Erythroblast (primary cell): ENCODE measurements at places on chromosomes 2 and 18.
A peak's percentile ranks its signal among the peaks of the same experiment; 100 is the strongest.

DNA sequence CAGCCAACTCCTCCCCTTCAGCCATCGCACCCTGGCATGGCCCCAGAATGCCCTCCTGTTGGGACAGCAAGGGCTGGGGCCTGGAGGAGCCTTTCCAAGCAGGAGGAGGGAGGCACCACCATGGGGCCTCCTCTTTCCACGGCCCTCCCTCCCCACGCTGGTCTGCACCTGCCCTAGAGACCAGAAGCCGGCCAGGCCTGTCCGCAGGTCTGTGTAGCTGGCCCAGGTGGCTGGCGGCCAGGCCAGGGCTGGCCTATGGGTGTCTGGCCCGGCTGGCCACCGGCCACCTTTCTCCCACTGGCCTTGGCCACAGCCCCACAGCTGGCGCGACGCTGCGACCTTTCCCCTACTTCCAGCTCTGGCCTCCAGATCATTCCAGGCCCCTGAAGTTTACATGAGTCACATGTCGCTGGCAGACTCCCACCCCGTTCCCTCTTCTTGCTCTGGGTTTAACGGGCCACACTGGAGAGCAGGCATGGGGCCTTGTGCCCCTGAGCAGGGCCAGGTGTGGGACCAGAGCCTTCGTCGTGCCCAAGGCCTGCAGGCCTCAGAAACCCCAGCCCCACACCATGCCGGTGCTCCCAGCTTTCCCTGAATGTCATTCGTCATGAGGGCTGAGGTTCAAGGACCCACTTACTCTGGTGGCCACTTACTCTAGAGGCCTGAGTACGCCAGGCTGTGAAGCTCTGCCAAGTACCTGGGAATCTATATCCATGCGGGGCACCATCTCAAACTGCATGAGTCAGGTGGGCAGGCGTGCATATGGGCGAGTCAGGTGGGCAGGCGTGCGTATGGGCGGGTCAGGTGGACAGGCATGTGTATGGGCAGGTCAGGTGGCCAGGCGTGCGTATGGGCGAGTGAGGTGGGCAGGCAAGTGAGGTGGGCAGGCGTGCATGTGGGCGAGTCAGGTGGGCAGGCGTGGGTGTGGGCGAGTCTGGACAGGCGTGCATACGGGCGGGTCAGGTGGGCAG, 33.3 kb upstream of the KLF11 start:
- no peak for DNase-seq

- DNase-seq, result no peak
Measured at GRCh38 chr18:27863780-27864430, 313.0 kb downstream of the CDH2 start.

DNA sequence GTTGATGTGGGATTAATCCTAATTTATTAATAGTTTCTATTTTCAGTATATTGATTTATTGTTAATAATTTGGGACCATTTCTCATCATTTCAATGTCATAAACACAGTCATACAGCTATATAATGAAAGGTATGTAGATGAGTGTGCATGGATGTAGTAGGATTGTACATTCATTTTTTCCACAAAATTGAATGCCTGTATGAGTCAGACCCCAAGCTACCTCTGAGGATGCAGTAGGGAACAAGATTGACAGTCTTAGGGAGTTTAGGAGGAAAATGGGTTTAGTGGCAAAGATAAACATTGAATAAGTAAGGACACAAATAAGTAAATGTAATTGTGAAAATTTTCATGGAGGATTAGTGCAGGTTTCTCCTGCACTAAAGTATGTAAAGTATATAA, 14.1 kb upstream of the TMEFF2 start:
- DNase-seq, result no peak

GRCh38 chr18:55300421-55300935, 287.5 kb downstream of the TCF4 start:
- no peak for DNase-seq

DNA sequence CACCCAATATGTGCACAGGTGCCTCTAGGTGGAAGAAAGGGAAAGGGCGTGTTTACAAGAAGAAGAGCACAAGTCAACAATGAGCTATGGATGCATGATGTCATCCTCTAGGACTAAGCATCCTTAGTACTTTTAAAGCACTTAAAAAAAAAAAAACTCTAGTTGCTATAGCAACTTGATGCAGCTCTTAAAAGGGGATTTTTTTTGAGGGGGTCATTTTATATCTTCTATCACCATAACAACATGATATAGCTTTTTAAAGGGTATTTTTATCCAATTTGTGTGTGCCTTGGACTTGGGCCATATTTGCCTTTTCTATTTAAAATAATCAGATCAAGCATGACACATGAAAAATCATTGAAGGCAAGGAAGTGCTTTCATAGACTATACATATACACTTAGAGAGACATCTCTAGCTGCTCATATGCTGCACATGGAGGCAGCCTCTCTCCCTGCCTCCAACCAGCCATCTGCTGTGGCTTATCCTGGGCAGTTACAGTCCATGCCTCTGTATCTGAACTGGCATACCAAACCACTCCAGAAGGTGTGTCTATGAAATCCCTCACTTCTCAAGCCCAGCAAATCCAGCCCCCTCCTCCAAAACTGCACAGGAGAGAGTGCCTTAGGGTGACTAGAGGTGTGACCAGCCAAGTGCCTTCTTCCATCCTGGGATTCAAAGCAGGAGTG, 165.4 kb downstream of the MSH2 start:
- DNase-seq, result no peak

- DNase-seq, result no peak
Measured at GRCh38 chr2:137963535-137964065, 673 bp upstream of the HNMT start.

DNA sequence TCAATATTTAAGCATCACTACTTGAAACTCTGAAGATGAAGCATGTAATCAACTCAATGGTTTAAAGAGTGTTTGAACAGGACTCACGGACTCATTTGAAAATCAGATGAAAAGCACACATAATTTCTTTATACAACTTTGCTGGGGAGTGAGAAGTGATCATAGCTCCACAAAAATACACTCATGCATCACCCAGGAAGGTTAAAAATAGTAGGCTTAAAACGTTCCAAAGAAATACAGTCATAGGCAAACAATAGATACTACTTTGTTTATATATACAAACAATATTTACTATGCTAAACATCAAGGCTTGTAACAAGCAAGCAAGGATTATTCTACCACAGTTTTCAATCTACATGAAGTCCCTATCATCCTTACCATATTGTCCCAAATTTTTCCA, 11.6 kb downstream of the HNRNPLL start:
- no peak for DNase-seq

DNA sequence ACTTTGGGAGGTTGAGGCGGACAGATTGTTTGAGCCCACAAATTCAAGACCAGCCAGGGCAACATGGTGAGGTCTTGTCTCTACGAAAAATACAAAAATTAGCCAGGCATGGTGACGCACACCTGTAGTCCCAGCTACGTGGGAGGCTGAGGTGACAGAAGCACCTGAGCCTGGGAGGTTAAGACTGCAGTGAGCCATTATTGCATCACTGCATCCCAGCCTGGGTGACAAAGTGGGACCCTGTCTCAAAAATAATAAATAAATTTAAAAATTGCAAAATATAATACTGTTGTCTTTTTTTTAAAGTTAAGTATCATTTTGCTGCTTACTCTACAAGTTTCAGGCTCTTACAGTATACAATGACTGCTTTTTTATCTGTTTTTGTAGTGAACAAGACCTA, 4.0 kb upstream of the ANKRD12 start:
- DNase-seq, result no peak

DNA sequence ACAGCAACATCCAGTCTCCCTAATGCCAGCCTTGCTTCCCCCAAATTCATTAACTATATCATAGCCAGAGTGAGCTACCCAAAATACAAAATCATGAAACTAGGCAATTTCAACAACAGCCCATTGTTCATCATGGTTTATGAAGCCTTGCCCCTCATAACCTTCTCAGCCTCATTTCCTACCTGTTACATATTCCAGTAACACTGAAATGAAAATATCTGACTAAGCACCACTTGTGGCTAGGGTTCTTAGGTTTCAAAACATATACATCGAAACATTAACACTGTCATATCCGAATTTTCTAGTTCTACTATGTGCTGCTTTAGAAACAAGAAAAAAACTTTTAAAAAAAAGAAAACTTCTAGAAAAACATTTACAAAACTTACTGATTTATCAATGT, 59.5 kb downstream of the ATAD2B start:
- DNase-seq, result no peak

- no peak for DNase-seq
Measured at GRCh38 chr2:219174801-219175200, 1.9 kb downstream of the CNPPD1 start.

- no peak for DNase-seq
Measured at GRCh38 chr2:69022548-69022947, 9.6 kb downstream of the ANTXR1 start.

DNA sequence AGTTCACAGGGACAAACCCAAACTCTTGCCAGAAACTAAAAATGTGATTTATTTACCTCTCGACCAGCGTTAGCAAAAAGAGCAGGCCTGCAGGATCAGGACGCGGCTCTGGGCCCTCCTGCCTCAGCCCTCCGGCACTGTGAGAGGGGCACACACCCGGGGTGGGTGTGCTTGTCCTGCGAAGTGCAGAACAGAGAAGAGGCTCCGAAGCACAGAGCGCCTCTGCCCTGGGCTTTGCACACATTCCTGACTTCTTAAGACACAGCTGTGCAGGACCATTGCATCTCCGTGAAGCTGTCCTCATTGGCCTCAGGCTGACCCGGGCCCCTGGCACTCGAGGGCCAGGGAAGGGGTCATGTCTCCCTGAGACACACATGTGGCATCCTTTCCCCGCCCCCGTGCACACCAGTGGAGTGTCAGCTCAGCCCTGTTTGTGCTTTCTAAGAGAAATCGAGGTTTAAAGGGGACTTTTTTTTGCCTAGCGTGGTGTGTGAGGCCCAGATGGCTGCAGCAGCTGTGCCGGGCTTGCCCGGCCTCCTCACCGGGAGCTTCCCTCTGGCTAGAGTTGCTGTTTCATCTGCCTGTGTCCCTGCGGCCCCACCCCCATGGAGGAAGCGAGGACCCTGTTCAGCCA, 9.9 kb upstream of the NFATC1 start:
- DNase-seq, result no peak

DNA sequence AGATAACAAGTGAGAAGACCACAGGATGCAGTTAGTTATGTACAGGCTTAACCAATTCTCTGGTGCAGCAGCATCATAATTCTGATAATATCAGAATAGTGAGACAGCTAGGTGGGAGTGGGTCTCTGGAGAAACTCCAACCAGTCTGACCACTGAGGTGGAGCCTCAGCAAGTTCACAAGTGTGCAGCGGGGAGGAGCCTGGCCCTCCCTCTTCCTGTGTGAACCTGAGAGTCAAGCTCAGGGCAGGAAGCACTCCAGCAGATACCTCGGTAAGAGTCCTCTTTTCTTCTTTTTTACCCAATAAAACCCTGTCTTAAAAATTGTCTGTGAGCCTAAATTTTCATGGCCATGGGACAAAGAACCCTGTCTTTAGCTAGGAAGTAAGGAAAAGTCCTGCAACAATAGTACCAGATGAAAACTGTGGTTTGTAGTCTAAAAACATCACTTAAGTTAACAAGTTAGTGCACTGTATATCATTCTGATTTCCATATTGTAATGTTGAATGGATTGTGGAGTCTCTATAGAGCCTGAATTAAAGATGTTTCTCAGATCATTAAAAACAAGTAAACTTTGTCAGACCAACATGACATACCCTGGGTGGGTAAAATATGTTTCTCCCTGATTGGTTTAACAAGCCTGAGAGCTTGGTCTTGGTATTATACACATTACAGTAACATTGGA, 370.8 kb downstream of the TMEM182 start:
- DNase-seq, result no peak

DNA sequence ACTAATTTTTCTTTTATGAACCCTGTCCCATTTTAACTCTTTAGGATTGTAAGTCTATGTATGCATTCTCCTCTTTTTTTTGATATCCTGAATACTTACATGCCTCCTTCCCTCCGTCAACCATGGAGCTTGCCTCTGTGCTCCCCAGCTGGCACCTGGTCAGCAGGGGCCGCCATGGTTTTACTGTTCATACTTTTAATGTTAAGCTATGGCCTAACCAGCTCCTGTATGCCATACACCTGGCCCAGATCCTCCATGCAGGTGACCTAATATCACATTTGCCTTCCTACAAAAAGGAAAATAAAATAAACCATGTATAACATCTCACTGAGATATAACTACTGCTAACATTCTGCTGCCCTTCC, 283.1 kb upstream of the TRIB2 start:
- peak; percentile 43 for DNase-seq

GRCh38 chr18:34942975-34943374, 98.2 kb upstream of the MAPRE2 start:
- DNase-seq, result no peak
